HFF-Myc (cell line): ENCODE measurements at places on chromosomes 4 and X.

- no peak for DNase-seq
These were observed 235.3 kb upstream of the SFRP2 start for GRCh38 chr4:154024097-154024694.

DNA sequence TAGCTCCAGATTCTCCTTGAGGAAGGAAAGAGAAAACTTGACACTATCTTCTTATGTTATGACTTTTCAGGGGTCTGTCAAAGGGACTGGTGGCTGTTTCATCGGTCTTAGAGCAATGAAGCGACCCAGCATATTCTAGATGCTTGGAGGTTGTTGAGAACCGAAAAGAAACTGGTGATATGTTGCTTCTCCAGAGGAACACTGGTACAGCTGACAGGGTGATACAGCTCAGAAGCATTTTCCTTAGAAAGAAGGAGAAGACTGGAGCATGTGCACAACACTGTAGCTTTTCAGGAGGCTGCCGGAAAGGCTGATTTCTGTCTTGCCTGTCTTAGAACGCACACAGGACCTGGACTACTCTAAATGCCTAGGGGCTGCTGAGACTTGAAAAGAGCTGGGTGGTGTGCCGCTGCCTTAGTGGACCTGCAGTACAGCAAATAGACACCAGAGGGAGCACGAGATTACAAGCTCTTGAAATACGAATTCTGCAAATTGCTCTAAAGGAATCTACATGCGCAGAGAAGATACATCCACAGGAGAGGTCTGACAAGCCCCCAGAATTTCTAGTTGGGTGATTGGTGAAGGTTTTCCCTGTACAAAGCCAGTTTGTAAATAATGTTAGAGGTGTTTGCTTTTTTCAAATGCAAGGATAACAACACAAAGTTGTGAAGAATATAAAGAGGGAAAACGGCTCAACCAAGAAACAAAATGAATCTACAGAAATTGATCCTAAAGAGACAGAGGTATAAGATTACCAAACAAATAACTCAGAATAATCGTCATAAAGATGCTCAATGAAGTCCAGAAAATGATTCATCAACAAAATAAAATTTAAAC, 223.1 kb upstream of the DMD start:
- DNase-seq = no peak

DNA sequence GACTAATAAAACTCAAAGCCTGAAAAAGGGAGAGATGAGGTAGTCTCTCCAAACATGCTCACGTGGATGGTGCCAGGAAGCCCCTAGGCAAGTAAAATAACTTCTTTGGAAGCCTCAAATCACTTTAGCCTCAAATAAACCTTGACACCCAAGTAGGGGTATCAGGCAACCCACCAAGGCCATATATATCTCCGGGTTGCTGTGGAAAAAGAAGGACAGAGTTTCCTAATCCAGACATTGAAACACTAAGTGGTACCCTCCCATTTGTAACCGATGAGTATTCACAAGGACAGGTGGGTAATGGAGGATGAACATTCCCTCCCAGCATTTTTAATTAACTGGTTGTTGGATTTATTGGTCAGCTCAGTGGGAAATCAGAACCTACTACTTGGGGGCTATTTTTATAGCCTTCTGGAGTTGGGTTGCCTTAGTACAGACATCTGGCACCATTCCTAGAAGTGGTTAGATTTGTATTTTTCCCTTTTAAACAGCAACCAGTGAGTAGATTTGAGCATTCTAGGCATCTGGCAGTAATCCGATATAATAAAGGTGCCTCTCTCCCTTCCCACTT, 87.7 kb downstream of the GPC3 start:
- DNase-seq = no peak

DNA sequence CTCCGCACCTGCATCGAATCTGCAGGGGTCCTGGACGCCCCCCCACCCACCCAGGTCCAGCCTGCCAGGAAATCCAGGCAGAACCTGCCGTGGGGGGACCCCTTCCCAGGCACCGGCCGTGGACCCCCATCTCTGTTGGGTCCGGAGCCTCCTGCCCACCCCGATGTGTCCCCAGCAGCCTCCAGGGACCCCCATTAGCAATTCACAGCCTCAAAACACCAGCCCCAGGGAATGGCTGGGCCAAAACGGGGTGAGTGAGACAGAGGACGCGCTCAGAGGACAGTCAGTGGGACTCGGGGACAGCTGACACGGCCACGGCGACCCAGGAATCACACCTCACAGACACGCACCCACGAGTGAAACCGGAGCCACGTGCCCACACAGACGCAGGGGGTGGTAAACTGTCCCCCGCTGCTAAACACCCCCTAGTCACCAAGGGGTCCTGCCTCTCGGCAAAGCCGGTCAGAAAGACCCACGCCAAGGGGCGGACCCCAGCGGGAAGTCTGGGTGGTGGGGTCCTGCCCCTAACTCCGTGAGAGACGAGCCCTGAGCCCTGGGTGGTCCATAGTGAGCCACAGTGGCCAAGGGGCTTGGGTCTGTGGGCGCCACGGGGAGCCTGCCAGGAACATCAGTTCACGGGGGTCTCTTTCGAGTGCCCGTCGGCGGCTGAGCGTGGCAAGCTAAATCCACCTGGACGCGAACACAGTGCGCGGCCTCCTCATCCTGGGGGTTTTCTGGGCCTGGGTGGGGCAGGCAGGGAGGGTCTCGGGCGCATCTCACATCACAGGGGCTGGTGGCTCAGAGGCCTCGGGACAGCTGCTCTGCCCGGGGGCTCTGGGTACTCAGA, 126.5 kb upstream of the NKX1-1 start:
- DNase-seq = no peak
